Daoy (cell line): ENCODE measurements at places on chromosomes 12 and 14. TPM values are rescaled to one million over a fixed set of nuclear protein-coding genes. Genes with fewer than 3 reads are reported as not detected.

DNA sequence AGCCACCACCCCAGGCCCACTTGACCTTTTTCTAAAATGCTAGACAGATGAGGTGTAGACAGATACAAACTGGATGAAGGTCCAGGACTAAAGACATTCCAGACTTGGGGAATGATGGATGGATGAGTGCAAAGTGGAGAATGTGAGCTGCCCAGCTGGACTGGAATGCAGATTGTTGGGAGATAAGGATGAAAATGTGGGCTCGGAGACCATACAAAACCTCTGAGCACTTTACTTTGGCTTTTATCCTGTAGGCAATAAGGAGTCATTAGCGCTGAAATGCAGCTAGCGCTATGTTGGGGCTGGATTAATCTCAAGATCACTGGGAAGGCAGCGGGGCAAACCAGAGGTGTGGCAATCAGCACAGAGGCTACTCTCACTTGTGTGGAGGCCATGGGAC is 64.7 kb upstream of the GNPNAT1 start:
- DNase-seq, result no peak

- DNase-seq, result no peak
Measured at GRCh38 chr12:110694330-110694901, 5.5 kb upstream of the HVCN1 start.

- no peak for DNase-seq
Measured at GRCh38 chr12:60874091-60874490, 1278.3 kb downstream of the SLC16A7 start.

Gene DNAI7
- 0.11 and 0.33 TPM in 2 replicates for total RNA-seq

Gene CCDC197
- total RNA-seq, result not detected in 2 replicates

DNA sequence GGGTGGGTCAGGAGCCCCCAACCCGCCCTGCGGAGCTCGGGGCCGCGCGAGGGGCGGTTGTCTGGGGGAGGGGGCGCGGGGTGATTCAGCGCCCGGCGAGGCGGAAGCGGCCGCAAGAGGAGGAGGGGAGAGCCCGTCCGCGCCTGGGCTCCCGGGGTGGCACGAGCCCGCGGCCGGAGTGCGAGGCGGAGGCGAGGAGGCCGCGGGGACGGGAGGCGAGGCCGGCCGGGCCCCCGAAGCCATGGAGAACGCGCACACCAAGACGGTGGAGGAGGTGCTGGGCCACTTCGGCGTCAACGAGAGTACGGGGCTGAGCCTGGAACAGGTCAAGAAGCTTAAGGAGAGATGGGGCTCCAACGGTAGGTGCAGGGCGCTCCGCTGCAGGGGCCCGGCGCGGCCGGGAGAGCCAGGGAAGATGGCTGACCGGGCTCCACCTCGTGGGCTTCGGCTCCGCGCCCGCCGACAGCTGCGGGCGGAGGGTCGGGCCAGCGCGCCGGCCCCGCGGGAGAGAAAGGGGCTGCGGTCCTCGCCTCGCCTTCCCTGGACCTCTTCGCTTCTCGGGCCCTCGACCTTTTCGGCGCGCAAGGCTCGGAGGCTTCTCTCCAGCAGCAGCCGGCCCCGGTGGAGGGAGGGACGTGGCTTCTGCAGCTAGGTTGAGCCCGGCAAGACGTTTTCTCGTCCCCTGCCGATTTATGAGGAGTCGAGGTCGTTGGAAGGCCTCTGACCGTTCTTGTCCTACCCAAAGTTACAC is 677 bp downstream of the ATP2A2 start:
- peak; percentile 73 for DNase-seq

Gene ASIC1
- not detected in 2 replicates for total RNA-seq

DNA sequence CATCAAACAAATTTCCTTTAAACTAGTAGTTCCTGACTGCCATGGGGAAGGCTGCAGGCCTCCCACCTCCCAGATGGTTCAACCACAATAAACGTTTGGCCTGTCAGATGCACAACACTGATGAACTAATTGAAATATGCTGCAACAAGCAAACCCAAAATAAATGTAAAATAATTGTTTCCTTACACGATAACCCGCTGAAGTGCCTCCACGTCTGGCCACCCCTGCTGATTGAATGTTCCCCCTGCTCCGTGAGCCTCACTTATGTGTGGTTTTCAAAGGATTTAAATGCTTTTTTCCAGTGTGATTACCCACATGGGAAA is 8.4 kb downstream of the PITPNM2 start:
- no peak for DNase-seq

Gene PRR13
- 60.9 and 85.2 TPM in 2 replicates for total RNA-seq

DNA sequence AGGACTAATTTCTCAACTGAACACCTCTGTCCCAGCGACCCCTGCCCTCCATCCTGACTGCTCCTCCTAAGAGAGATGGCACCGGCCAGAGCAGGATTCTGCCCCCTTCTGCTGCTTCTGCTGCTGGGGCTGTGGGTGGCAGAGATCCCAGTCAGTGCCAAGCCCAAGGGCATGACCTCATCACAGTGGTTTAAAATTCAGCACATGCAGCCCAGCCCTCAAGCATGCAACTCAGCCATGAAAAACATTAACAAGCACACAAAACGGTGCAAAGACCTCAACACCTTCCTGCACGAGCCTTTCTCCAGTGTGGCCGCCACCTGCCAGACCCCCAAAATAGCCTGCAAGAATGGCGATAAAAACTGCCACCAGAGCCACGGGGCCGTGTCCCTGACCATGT is 756 bp downstream of the RNASE7 start:
- DNase-seq, result peak; percentile 34

Gene NEUROD4
- total RNA-seq, result not detected in 2 replicates

GRCh38 chr12:32161058-32161457 is 54.4 kb downstream of the BICD1 start:
- no peak for DNase-seq

DNA sequence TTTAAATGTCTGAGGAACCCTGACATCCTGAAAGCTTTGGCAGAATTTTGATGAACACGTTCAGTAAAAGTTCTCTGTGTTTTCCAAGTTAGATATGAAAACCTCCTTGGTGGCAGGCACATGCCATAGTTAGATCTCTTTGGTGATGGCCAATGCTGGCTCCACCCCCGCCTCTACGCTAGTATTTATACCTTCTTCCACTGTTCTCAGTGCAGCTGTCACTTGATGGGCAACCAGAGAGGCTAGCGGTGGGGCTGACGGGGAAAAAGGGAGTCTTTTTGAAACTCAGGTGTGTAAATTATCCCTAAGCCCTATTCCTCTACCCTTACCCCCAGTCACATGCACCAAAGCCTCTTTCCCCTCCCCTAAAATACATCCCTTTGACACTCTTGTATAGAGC is 32.1 kb downstream of the PPP1R36 start:
- no peak for DNase-seq

- no peak for DNase-seq
Measured at GRCh38 chr14:45838597-45838996, 585.6 kb upstream of the MIS18BP1 start.

DNA sequence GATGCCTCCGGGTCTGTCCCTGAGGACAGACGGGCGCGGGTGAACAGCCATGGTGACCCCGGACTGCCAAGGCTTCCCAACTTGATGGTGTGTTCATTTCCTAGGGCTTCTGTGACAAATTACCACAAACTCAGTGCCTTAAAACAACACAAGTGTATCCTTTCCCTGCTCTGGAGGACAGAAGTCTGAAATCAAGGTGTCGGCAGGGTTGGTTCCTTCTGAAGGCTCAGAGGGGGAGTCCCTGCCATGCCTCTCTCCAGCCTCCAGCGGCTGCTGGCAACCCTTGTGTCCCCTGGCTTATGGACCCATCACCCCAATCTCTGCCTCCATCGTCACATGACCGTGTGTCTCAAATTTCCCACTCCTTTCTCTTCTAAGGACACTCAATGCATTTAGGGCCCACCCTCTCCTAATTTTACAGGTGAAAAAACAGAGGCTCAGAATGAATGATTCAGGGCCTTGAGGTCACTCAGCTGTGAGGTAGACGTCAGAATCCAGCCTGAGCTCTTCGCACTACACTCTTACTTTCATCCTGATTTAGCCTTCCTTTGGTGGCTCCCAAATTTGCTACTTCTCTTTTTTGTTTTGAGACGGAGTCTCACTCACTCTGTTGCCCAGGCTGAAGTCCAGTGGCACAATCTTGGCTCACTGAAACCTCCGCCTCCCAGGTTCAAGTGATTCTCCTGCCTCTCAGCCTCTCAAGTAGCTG is 45.4 kb downstream of the VCPKMT start:
- no peak for DNase-seq

Gene LRIG3
- 22.9 and 24.0 TPM in 2 replicates for total RNA-seq

Gene SIX6
- 0.12 TPM in 1 of 2 replicates, not detected in the other for total RNA-seq

Gene TAS2R50
- total RNA-seq, result 0.34 TPM in 1 of 2 replicates, not detected in the other

DNA sequence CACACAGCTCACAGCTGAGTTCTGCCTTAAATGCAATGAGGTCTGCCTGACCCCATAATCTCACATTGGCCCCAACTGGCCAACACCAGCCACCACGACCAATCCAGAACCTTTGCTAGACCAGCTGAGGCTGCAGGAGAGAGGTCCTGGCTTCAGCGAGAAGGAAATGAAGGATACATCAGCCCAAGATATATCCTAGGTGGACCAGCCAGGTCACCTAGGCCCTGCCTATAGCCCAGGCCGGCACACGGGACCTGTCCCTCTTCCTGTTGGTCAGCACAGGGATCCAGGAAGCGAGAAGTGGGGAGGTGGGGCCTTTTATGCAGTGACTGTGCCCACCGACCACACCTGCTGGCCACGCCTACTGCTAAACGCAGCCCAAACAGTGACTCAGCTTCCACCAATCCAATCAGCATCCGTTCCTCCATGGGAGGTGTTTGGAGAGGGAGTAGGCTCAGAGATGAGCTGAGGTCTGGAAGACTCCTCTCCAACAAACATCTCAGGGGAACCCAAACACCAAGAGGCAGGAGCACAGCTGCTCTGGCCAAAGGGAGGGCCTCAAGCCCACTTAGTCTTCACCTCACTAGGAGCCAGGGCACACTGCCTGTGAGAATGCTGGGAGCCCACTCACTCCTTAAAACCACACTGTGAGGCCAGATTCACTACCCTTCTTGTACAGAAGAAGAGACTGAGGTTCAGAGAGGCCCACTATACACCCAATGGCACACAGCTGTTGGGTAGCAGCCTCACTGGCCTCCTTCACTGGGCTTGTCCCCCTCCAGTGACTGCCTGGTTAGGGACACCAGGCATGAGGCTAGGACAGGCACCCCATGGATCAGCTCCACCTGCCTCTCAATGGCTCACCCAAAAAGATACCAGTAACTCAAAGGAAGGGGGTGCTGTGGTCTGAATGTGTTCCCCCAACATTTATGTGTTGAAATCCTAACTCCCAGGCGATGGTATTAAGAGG is 51.3 kb upstream of the PPP2R5C start:
- DNase-seq, result no peak

- DNase-seq, result peak; percentile 70
Measured at GRCh38 chr14:96502621-96503305, 581 bp downstream of the PAPOLA start.

Gene ENO2
- 9.0 and 13.4 TPM in 2 replicates for total RNA-seq

Gene PLA2G1B
- total RNA-seq, result not detected in 2 replicates

- DNase-seq, result no peak
Measured at GRCh38 chr12:16716928-16717327, 111.0 kb upstream of the LMO3 start.

GRCh38 chr12:113439606-113440030 is 17.4 kb downstream of the SDSL start:
- DNase-seq, result peak; percentile 57

Gene SETD1B
- 2.3 and 2.6 TPM in 2 replicates for total RNA-seq

GRCh38 chr12:2944401-2945047 is 14.7 kb upstream of the TEAD4 start:
- peak; percentile 67 for DNase-seq

Gene PWP1
- 142 and 255 TPM in 2 replicates for total RNA-seq

Gene APOF
- total RNA-seq, result 0.40 TPM in 1 of 2 replicates, not detected in the other

DNA sequence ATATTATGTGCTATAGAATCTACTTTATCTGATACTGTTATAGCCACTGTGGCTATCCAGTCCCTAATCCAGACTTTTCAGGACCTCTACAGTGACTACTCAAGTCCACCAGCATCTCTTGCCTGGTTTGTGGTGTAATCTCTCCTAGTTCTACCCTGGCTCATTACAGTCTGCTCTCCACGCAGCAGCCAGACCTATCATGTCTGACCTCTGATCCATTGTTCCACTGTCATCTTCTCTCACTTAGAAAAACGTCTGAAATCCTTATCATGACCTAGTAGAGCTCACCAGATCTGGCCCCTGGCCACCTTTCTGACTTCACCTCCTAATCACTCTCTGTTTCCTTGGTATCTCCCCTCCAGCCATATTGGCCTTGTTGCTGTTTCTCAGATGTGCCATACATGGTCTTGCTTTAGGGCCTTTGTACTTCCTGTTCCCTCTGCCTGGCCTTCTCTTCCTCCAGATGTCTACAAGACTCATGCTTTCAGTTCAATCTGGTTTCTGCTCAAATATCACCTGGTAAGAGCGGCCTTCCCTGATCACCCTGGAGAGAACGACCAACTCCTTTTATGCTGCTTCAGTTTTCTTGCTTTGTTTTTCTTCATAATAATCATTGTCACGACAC is 475.5 kb downstream of the AACS start:
- DNase-seq, result no peak

Gene RPS6KA5
- total RNA-seq, result 2.7 and 3.7 TPM in 2 replicates

GRCh38 chr12:29714966-29715365 is 68.8 kb downstream of the TMTC1 start:
- no peak for DNase-seq

Gene WSCD2
- total RNA-seq, result 0.06 and 0.63 TPM in 2 replicates

Gene ASCL1
- total RNA-seq, result 0.06 TPM in 1 of 2 replicates, not detected in the other

Gene PRR4
- total RNA-seq, result 0.74 TPM in 1 of 2 replicates, not detected in the other

GRCh38 chr14:97056086-97056485 is 258.9 kb downstream of the VRK1 start:
- DNase-seq, result peak; percentile 33

- no peak for DNase-seq
Measured at GRCh38 chr14:77011245-77011644, 17.3 kb downstream of the IRF2BPL start.

GRCh38 chr12:24414480-24414879 is 465.0 kb upstream of the SOX5 start:
- no peak for DNase-seq

- no peak for DNase-seq
Measured at GRCh38 chr12:90015228-90015627, 306.6 kb upstream of the ATP2B1 start.

DNA sequence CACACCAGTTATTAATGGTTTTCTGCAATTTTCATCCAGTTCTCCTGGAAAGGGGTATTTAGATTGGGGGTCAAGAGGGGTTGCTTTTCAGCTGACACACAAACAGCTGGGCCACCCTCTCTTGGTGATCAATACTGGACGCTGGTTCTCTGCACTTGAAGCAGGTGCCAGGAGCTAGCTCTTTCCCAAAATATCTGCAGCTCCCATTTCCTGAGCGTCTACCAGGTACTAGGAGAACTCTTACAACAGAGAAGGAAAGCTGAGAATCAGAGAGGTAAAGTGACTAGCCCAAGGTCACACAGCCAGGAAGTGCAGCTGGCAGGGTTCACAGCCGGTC is 1.2 kb downstream of the TESC start:
- no peak for DNase-seq

Gene FSCB
- not detected in 2 replicates for total RNA-seq

- DNase-seq, result no peak
Measured at GRCh38 chr14:89848165-89848564, 106.4 kb downstream of the EFCAB11 start.

Gene FKBP4
- total RNA-seq, result 123 and 136 TPM in 2 replicates

GRCh38 chr14:77965919-77966435 is 166.1 kb downstream of the ADCK1 start:
- peak; percentile 7 for DNase-seq
